ENCODE measurements at places on chromosomes 5 and 9.

DNA sequence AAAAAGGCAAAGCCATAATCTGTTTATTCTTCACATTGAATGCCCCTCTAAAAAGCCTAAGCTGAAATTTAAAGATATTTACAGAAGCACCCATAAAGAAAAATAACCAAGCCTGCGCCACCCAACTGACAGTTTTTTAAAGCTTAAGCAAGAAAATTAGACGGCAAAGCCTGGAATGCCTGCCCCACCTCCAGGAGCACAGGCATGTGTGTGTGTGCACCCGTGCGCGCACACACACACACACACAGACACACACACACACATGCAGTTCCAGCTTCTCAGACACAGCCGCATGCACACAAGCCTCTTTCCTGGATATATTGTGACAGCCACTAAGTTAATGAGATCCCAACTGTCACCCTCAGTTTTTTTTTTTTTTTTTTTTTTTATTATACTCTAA, 88.2 kb downstream of the FRMD3 start:
- no peak for DNase-seq

DNA sequence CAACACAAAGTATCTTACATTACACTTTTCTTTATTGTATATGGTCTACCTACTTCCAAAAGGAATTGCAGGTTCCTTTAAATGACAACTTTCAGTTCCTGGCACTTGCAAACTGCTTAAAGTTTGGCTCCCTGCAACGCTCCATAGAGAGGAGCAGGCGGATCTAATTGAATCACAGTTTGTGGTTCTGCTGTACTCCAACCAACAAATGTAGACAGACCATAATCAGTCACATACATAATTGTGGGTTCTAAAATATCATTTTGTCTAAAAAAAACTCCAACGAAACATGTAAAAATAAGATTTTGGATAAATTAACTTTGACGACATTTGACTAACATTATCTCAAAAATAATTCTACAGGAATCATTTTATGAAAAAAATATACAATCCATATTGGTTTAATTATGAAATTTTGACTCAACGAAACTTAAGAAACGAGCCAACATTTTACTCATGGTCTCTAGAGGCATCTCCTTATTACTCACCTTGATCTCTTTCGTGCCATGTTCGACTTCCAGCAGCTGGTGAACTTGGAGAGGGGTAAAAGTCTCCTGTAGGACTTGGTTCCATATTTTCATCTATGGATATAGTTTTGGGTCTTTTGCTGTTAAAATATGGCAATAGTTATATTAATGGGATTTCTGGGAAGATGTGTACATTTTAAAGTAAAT, 167.6 kb downstream of the NFIB start:
- DNase-seq: no peak

DNA sequence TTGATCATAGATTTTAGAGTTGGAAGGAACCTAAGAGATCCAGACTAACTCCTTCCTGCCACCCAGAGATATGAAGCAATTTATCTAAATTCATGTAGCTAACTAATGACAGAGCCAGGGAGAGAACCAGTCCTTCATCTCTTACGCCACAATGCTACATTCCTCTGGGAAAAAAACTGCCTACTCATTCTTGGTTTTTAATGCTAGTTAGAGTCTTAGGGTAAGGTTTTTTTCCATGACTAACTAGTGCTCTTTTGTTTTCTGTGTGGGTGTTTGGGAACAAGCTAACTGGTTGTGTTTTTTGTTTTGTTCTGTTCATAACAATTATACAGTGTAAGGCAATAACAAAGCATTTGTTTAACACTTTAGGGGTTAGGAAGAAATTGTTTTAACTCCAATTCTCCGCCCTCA, 52.4 kb downstream of the SLC44A1 start:
- DNase-seq: no peak

- no peak for DNase-seq
These were observed 587.9 kb downstream of the MTRR start for GRCh38 chr5:8456846-8457186.

- DNase-seq: no peak
These were observed 223.1 kb upstream of the NFIL3 start for GRCh38 chr9:91646702-91647101.

DNA sequence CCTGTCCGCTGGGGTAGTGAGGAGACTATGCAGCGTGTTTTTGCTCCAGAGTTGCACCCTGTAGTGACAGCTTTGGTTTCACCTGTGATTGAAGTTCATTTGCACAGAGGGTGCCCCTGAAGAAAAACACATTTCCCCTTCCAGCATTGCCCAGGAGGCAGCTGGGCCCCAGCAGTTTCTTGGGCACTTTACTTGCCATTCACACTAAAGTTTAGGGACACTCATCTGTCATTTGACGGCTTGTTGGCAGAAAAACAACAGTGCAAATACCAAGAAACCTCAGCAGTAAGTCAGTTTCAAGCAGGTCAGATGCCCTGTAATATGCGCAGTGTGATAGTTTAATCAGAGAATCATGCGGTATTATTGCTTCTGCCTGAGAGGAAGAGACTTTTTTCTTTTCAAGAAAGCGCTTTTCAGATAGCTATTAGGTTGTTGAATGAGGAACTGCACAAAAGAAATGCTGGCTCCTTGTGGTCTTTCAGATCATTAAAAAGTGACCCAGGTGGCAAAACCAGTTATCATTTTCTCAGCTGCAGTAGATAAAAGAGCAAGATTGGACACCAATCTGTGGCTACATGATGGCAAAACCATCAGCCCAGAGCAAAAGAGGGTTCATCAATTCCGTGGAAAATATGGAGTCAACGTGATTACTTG, 136.2 kb upstream of the PUM3 start:
- no peak for DNase-seq

DNA sequence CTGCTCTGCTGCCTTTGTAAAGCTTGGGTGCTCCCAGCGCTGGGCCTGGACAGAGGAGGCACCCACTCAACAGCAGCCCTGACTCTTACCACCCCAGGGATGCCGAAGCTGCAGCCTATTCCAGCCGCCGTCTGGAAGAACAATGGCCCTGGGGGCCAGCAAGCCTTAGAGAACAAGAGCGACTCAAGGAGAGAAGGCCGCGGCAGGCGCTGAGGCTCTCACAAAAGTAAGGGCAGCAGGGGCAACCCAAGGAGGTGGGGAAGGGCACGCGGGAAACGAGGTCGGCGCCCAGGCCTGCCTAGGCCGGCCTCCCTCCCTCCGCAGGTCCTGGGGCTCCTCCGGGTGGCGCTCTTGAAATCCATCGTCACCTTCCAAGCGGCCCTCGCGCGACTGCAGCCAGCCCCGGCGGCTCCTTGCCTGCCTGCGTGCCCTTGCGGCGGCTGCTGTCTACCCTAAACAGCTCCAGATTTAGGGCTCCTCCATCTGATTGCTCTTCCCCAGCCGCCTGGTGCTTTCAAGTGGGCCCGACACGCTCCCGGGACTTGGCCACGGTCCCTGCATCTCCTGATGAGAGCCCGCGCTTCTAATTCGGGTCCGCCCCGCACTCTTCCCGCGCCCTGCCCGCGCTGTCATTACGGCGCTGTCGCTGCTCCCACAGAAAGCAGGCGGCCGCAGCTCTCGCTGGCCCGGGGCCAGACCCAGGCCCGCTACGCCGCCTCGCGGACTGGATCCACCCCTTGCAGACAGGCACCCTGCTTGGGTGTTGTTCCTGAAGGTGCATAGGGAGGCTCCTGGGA, 213.3 kb downstream of the SEMA6A start:
- DNase-seq: no peak

GRCh38 chr5:113337515-113338415, 97.0 kb downstream of the TSSK1B start:
- DNase-seq: no peak

DNA sequence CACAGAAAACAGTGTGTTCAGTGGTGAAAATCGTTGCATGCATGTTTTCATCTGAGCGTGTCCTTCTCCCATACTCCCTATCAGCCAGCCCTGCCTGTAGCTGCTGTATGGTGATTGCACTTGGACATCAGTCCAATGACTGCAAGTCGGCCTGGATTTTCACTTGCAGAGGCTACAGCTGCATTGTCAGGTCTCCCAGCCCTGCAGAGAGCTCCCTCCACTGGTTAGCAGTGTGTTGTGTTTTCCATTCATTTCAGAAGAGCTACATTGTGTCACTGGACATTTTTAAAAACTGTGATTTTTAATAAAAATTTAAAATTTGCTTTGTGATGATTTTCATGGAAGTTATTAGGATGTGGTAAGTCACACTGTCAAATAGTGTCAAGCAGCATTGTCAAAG, 96.6 kb downstream of the SYK start:
- no peak for DNase-seq

GRCh38 chr5:123215929-123216702, 127.1 kb downstream of the PRDM6 start:
- no peak for DNase-seq

GRCh38 chr9:36884721-36885120, 149.3 kb downstream of the PAX5 start:
- no peak for DNase-seq

- DNase-seq: no peak
These were observed 39.8 kb downstream of the HMCN2 start for GRCh38 chr9:130305381-130305780.

DNA sequence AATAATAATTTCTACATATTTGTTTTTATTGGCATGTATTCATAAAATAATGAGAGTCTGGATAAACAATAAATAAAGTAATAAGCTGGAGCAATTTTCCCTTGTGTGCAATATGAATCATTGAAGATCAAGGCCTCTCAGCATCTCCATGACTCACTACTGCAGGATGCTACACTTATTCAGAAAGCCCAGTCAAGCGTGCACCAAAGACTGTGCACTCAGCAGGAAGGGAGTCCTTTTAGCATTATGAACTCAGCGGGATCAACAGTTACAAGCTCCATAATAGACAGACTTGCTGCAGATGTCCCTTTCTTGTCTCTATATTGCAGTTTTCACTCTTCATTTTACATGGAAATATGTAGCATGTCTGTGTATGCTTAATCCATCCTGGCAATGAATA, 485.3 kb downstream of the CDH9 start:
- no peak for DNase-seq

DNA sequence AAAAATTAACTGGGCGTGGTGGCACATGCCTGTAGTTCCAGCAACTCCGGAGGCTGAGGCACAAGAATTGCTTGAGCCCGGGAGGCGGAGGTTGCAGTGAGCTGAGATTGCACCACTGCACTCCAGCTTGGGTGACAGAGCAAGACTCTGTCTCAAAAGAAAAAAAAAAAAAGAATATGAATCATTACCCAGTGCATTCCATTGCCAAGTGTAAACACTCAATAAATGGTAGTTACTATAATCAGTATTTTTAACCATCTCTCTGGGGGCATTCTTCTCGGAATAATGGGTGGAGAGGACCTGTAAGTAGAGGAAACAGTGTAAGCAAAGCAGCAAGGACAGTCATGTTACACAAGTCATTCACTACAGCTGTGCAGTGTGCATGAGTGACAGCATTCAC, 13.8 kb upstream of the RANBP17 start:
- no peak for DNase-seq

DNA sequence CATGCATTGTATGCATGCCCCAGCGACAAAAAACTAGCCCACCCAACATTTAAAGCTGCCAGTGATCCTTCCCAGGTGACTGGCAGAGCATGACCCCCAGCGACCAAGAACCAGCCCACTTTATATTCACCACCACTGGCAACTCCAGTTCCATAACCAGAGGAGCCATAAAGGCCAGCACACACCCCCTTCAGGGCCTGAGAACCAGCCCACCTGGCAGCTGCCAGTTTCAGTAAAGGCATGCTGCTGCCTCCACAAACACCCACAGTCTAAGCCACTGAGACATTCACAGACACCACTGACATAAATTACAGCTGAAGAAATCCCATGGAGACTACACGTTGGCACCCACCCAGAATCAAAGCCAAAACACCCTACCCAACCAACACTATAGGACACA, 46.9 kb upstream of the RGS7BP start:
- no peak for DNase-seq

GRCh38 chr9:107794259-107794658, 304.7 kb upstream of the KLF4 start:
- DNase-seq: no peak

- DNase-seq: peak; percentile 15
These were observed 61.3 kb upstream of the MEGF10 start for GRCh38 chr5:127229185-127229889.

GRCh38 chr5:80275347-80275746, 19.5 kb upstream of the SERINC5 start:
- no peak for DNase-seq

DNA sequence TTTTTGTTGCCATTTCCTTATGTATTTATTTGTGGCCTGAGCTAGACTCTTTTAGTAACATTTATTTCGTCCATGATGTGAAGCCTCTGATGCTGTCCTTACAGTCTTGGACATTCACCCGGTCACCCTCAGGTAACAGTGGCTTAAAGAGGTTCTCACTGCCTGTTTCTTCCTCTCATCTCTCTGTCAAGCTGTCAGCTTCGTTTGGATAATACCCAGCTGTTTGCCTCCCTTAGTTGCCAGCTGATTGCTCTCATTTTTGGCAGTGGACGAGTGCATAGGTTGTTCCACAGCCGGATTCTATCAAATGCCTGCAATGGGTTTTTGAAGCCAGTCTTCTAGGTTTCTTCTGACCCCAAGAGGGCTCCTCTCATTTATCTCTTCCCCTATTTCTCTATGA, 427.7 kb downstream of the MED10 start:
- DNase-seq: no peak

DNA sequence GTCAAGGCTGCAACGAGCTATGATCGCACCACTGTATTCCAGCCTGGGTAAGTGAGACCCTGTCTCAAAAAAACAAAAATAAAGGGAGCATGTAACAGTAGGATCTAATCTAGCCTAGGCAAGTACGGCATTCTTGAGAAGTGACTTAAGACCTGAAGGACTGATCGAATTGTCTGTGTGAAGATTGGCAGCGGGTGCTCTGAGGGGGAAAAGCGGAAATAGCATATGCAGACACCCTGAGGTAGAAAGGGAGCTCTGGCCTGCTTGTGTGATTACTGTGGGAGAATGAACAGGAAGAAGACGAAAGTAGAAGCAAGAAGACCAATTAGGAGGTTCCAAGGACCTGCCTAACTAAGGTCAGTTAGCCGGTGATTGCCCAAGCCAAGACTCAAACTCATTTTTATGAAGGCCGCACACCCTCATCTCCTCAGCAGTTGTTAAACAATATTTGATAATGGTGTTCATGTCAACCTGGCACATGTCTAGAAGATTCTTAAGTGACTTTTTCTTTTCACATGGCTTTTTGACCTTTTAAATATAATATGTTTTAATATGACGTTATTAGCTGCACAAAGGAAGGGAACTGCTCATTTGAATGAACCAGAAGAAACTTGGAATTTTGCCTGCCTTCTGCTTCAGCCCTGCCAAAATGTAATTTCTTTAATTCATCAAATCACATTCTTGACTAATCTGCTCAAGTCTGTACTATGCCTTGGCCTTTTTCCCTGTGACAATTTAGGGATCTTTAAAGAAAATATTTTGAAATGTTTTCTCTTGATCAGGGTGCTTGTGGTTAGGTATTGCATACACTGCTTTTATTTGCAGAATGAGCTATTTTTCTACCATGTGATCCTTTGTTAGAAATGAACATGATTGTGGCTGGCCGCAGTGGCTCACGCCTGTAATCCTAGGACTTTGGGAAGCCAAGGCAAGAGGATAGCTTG, 289.2 kb upstream of the DMRT1 start:
- DNase-seq: no peak

GRCh38 chr5:77636641-77637169, 1.8 kb downstream of the OTP start:
- DNase-seq: no peak

Data from activated T-helper 9 cell treated with anti-CD3 and anti-CD28 coated beads, Interleukin-2, amount 50 U/mL, for 16 hours (primary cell).